ENCODE measurements at places on chromosomes 4 and X.

DNA sequence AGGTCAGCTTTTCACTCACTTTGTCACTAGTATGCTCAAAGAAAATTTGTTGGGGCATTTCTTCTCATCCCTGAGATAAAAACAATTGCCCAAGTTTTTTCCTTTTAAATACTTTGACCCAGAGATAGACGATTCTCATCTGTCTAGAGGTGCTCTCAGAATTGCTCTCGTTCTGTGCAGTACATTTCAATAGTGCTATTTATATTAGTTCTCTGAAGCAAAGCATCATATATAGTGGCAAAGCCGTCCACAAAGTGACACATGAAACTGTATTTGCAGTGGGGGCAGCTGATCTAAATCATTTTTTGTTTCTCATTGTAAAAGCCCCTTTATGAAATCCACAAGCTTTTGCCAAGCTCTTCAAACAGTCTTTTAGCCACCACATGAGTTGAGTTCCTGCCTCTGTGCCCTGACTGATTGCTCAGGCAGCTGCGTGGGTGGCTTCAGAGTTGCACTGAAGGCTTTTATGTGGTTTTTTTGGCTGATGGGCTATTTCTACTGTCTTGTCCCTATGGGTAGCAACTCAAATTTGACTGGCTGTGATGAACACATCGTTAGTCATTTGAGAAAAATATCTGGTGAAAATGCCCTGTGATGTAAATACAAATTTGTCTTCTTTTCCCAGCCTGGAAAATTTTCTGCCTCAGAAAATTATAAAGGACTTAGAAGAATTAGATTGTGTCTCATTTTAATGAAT, 119.1 kb upstream of the OTUD4 start:
- no peak for DNase-seq

GRCh38 chr4:102157984-102158383, 187.3 kb downstream of the SLC39A8 start:
- DNase-seq, result no peak

DNA sequence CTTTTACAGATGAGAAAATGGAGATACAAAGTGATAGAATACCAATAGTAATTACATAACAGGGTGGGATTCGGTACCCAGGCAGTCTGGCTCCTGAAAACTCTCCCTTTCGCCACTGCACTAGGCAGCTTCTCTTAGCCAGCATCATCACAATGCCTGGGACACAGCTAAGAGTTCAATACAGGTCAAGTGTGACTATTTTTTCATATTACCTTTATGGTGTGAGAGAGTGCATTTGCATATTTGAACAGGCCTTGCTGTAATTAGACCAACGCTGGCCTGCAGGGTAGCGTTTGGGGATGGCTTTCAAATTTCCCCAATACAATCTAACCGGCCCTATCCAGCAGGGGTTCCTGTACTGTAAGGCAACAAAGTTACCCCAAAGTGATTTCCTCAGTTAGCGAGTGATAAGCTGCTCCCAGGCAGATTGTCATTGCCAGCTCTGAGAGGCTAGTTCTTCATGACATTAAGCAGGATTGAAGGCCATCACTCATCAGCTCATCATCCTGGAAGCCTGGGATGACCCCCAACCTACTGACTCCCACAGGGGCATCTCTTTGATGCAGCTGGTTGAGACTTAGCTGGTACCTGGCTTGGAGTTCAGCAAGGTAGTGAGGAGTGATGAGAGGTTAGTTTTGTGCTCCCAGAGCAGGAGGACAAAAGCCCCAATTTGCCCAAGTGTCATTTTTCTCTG, 836.8 kb upstream of the LCORL start:
- no peak for DNase-seq

DNA sequence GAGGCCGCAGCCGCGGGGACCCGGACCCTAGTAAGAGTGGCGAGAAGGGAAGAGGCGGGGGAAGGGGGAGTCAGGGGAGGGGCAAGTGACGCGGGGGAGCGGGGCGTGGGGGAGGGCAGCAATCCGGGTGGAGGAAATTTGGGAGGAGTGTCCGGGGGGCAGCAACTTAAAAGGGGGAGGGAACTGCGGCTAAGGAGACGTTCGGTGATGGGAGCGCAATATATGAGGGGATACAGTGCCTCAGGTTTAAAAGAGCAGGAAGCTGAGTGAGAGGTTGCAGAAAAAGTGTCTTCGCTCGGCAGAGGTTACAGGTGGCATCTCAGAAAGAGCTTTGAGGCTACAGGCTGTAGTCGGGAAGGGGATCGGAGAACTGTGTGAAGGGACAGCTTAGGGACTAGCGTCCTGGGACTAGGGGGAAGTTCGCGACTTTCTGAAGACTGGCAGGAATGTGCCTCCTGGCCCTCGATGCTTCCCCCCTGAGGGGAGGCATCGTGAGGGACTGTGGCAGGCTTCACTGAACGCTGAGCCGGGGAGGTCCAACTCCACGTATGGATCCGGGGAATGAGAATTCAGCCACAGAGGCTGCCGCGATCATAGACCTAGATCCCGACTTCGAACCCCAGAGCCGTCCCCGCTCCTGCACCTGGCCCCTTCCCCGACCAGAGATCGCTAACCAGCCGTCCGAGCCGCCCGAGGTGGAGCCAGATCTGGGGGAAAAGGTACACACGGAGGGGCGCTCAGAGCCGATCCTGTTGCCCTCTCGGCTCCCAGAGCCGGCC, 519 bp downstream of the FOXO4 start:
- peak; percentile 58 for DNase-seq

DNA sequence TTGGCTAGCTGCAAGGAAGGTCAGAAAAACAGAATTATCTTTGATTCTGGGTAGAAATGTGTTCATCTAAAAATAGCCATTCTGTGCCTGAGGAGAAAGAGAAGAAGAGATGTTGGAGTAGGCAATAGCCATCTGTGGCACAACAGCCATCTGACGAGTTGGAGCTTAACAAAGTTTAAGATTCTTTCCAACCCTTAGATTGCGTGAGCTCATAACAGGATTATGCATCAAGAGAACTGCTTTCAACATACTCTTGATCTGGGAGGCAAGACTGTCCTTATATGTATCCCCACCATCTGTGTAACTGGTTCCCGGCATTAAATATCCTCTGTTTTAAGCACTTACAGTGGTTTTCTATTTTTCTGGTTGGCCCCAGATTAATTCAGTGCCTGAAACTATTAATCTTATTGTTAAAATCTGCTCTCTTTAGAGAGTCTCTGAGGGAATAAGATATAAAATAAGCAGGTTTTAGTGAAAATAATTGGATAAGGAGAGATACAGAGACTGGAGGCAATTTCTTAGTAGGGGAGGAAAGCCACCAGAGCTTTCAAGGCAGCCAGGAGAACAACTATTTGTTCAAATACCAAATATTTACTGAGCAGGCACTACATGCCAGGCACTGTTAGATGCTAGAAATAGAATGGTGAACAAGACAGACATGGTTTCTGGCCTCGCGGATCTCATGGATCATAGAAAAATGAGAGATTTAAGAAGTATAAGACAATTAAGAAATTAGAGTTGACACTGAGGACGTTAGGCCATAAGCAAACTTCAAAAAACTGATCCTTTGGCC, 398.0 kb downstream of the SMARCA1 start:
- DNase-seq, result peak; percentile 97

Data from NCI-H524 (cell line).